Calu3 (cell line): ENCODE measurements at places on chromosomes 5 and 9. TPM values are rescaled to one million over a fixed set of nuclear protein-coding genes. Genes with fewer than 3 reads are reported as not detected.

Gene PLPP7
- total RNA-seq = not detected in 2 replicates

Gene PLPPR1
- total RNA-seq = not detected in 2 replicates

Gene ZNF366
- total RNA-seq = not detected in 2 replicates

Gene SLC36A3
- total RNA-seq = not detected in 2 replicates

Gene PCDHB16
- total RNA-seq = 0.35 and 0.66 TPM in 2 replicates

Gene KIAA0825
- total RNA-seq = 1.4 and 1.9 TPM in 2 replicates

GRCh38 chr5:2575871-2576270, 175.6 kb downstream of the IRX2 start:
- H3K4me3 ChIP-seq = no peak overlapping the region
- no peak overlapping the region for H3K27ac ChIP-seq
- H3K27me3 ChIP-seq = no peaks in the 10 kb centered on the region
- no peaks in the 10 kb centered on the region for H3K4me1 ChIP-seq
- no peak for DNase-seq
- H3K36me3 ChIP-seq = no peaks in the 10 kb centered on the region

DNA sequence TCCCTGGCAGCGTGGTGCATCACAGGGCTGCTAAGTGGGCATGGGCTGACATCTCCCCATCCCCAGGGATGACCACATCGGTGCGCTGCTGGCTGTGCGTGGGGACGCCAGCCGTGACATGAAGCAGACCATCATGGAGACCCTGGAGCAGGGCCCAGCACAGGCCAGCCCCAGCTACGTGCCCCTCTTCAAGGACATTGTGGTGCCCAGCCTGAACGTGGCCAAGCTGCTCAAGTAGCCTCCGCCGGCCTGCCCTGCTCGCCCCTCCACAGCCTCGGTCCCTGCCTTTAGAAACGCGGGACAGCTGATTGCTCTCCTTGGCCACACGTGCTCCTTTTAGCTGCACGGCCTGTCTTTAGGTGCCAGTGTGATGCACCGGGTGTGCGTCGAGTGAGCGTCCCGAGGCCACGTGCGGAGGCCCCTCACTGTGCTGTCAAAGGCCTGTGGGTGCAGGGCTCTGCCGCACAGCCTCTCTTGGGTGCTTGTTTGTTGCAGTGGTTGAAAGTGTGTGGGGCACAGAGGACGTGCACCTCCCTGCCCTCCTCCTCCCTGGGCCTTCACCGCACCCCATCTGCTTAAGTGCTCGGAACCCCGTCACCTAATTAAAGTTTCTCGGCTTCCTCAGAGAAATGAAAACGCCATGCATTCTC, 23.8 kb downstream of the EXOC3 start:
- no peak overlapping the region for H3K4me3 ChIP-seq
- DNase-seq = no peak
- H3K27me3 ChIP-seq = no peaks in the 10 kb centered on the region
- H3K36me3 ChIP-seq = peaks cover 47% of the 10 kb centered on the region
- H3K4me1 ChIP-seq = no peaks in the 10 kb centered on the region

GRCh38 chr5:101532430-101532829, 629.3 kb upstream of the ST8SIA4 start:
- H3K27ac ChIP-seq = no peak overlapping the region
- H3K36me3 ChIP-seq = no peaks in the 10 kb centered on the region
- no peak overlapping the region for H3K4me3 ChIP-seq
- no peaks in the 10 kb centered on the region for H3K4me1 ChIP-seq

DNA sequence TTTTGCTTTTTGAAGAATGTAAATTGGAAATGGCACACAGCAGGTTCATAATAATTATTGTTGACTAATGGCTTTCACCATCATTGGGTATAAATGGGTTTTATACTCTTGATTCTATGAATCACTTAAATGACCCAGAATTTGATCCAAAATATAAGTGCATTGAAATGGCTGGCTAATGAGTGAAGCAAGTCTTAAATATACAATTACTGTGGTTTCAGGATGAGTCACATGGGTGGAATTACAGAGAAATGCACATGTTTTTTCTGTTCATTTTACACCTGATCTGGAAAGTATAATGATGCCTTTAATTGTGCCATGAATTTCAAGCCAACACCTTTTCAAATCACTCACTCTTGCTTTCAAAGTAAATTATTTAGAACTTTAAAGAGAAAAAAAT, 380.8 kb upstream of the CD180 start:
- no peak for DNase-seq
- no peaks in the 10 kb centered on the region for H3K27me3 ChIP-seq
- H3K4me3 ChIP-seq = no peak overlapping the region

- no peak overlapping the region for H3K27ac ChIP-seq
- no peak overlapping the region for H3K4me3 ChIP-seq
Observed at GRCh38 chr5:4947106-4947505, 193.0 kb upstream of the ADAMTS16 start.

DNA sequence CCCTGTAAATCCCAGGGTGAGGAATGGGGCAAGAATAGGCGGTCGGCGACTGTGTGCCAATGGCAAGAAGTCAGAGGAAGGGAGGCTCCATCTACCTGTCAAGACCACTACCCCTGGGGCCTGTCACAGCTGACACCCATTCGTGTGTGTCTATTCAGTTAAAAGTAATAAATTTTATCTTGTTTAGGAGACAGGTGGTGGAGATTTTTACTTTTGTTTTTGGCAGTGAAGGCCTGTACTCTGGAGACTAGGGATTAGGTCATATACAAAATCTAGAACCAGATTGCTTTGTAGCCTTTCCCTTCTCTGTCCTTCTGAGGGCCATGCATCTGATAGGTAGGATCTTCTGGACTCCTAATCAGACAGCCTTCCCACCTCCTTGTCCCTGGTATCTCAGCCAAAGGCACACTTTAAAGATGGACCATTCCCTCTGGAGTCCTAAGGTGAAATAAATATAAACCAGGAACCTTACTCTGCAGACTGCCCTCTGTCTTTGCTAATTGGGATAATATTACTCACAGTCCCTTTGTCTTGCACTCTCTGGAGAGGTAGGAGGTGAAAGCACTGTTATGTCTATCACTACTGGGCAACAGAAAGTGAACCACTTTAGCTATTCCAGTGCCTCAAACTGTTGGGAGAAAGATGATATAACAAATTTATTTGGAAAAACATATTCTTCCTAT, 213.2 kb upstream of the ACTBL2 start:
- H3K36me3 ChIP-seq = peaks cover 18% of the 10 kb centered on the region
- no peaks in the 10 kb centered on the region for H3K27me3 ChIP-seq
- peaks cover 62% of the 10 kb centered on the region for H3K4me1 ChIP-seq
- DNase-seq = no peak
- no peak overlapping the region for H3K4me3 ChIP-seq

DNA sequence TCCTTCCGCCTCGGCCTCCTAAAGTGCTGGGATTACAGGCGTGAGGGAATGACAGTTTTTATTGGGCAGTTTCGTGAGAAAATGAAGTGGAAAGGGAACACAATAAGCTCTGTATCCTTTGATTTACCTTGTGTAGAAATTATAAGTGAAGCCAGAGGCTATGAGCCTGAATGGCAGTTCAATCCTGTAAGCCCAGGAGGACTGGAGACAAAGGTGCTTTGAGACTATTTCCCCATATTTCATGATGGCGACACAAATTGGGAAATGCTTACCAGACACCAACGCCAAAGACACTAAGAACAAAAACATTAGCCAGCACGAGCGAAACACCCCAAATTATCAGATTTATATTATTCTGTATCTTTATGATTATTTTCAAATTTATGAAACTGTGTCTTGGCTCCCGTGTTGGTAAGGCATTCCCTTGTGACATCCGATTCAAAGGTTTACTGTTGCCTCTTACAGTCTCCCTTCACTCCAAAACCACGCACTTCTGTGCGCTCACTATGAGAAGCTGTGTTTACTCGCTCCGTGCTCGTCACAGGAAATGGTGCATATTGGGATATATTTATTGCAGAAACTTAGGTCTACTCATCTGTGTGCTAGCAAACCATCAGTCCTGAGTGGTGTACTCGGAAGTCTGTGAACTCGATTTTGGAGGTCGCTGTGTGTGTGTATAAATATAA, 73.9 kb downstream of the SH3PXD2B start:
- no peaks in the 10 kb centered on the region for H3K27me3 ChIP-seq
- H3K4me1 ChIP-seq = peaks cover 35% of the 10 kb centered on the region
- no peak overlapping the region for H3K27ac ChIP-seq
- no peak for DNase-seq

- H3K27me3 ChIP-seq = no peaks in the 10 kb centered on the region
- H3K36me3 ChIP-seq = peaks cover 6% of the 10 kb centered on the region
- DNase-seq = peak; percentile 52
- H3K4me1 ChIP-seq = peaks cover 25% of the 10 kb centered on the region
- no peak overlapping the region for H3K27ac ChIP-seq
- H3K4me3 ChIP-seq = no peak overlapping the region
Observed at GRCh38 chr5:150523472-150524350, 15.8 kb downstream of the NDST1 start.

GRCh38 chr5:33997331-33997983, 10.4 kb downstream of the AMACR start:
- peak; percentile 49 for DNase-seq
- no peaks in the 10 kb centered on the region for H3K36me3 ChIP-seq
- no peak overlapping the region for H3K27ac ChIP-seq
- no peaks in the 10 kb centered on the region for H3K4me1 ChIP-seq
- H3K4me3 ChIP-seq = no peak overlapping the region

- no peak overlapping the region for H3K4me3 ChIP-seq
- H3K27me3 ChIP-seq = no peaks in the 10 kb centered on the region
- DNase-seq = no peak
- H3K4me1 ChIP-seq = no peaks in the 10 kb centered on the region
Observed at GRCh38 chr5:68173007-68173406, 42.5 kb upstream of the PIK3R1 start.

- no peak for DNase-seq
- H3K27me3 ChIP-seq = no peaks in the 10 kb centered on the region
- H3K27ac ChIP-seq = no peak overlapping the region
- H3K4me3 ChIP-seq = no peak overlapping the region
- H3K36me3 ChIP-seq = no peaks in the 10 kb centered on the region
- peaks cover 36% of the 10 kb centered on the region for H3K4me1 ChIP-seq
Observed at GRCh38 chr9:103362986-103363385, 367.9 kb downstream of the CYLC2 start.

- H3K36me3 ChIP-seq = no peaks in the 10 kb centered on the region
- no peak overlapping the region for H3K4me3 ChIP-seq
- peaks cover 10% of the 10 kb centered on the region for H3K27me3 ChIP-seq
- no peak for DNase-seq
- no peaks in the 10 kb centered on the region for H3K4me1 ChIP-seq
Observed at GRCh38 chr9:104774831-104775573, 11.1 kb downstream of the NIPSNAP3B start.

- no peaks in the 10 kb centered on the region for H3K27me3 ChIP-seq
- H3K36me3 ChIP-seq = peaks cover 22% of the 10 kb centered on the region
- no peak overlapping the region for H3K27ac ChIP-seq
Observed at GRCh38 chr9:15512204-15512603, 1.4 kb upstream of the PSIP1 start.

DNA sequence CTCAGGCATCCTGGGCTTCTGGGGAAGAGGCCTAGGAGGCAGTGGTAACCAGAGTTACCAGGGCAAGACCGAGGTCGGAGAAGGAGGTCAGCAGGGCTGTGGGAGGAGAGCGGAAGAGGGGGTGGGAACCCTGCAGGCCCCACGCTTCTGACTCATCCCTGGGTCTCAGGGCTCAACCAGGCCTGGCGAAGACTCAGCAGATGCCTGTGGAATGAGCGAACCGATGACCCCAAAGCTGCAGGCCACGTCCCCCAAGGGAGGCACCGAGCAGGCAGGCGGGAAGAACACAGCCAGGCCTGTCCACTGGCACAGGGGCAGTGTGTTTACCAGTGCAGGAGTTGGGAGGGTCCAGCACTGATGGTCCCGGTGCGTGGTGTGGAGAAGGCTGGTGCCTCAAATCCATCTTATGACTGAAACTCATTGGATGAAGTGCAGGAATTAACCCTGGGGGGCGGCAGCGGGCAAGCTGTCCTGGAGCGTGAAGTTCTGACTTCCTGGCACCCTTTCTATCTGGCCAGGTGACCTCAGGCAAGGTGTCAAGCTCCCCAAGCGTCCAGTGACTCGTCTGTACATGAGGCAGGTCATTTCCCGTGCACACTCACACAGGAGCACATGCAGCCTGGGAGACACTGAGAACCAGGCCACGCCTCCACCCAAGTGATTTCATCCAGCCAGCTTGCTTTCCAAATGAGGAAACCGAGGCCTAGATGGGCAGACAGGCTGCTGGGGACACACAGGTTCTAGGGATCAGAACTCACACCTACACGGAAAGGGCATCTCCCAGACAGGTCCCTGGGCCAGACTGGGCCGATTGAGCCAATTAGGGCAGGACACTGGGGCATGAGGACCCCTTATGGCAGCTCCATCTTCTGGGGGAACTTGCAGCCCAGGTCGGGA, 69.1 kb downstream of the ADAMTS2 start:
- DNase-seq = no peak
- no peaks in the 10 kb centered on the region for H3K36me3 ChIP-seq
- no peaks in the 10 kb centered on the region for H3K4me1 ChIP-seq
- H3K27me3 ChIP-seq = no peaks in the 10 kb centered on the region

DNA sequence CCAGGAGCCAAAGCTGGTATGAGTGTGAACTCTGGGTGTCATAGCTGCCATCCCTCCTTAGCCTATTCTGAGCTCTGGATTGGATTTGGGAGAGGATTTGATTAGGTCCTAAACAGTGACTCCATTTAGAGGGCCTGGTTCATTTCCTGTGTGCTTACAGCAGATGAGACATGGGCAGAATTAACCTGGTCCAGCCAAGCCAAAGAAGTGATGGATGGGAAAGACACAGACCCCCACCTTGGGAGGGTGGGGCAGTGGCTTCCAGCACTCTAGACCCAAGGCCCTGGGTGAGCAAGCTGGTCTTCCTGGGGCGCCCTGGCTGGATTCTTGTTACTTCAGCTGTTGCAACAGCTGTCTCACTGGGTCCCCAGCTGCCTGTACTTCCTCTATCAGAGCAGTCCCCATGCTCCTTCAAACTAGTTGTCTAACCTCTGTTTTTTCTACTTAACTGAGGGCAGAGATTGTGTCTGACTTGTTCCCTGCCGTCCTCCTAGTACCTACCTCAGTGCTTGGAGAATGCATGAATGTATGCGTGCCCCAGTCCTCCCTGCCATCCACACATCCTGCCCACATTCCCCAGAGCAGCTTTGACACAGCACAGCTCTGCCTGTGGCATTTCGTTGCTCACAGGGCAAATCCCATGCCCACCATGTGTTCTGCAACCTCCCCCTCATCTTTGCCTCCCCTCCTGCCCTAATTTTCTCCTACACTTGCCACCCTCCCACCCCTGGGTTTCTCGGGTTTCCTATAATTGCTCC, 115.9 kb downstream of the RGS3 start:
- peaks cover 48% of the 10 kb centered on the region for H3K4me1 ChIP-seq
- H3K27ac ChIP-seq = peak overlapping the region; percentile 89
- H3K27me3 ChIP-seq = no peaks in the 10 kb centered on the region
- peaks cover 36% of the 10 kb centered on the region for H3K36me3 ChIP-seq
- DNase-seq = no peak
- H3K4me3 ChIP-seq = peak overlapping the region; percentile 64
